ENCODE measurements at places on chromosomes 12 and 14.

- DNase-seq, result no peak
Observed at GRCh38 chr12:49198431-49199155, 9.7 kb upstream of the TUBA1A start.

GRCh38 chr14:58849601-58850000 is 211.8 kb downstream of the DACT1 start:
- DNase-seq, result no peak

GRCh38 chr12:42670719-42671118 is 81.2 kb upstream of the PRICKLE1 start:
- no peak for DNase-seq

DNA sequence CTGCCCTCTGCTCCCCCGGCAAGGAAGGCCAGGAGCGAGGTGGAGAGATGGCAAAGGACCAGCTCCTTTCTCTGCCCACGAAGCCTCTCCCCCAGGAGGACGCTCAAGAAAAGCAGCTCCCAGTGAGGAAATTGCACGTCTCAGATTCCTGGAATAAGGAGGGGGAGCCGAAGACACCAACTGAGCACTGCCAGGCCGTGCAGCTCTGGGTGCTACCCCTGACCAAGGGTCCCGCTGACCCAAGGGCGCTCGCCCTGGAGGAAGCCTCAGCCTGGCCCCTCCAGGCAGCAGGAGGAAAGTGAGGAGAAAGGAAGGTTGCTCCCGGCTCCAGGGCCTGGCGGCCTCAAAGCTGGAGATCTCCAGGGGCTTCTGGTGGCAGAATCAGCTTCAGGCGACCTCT is 174.1 kb upstream of the SFSWAP start:
- DNase-seq, result no peak

GRCh38 chr12:100919116-100919515 is 124.5 kb downstream of the ANO4 start:
- no peak for DNase-seq

Measured in CD4-positive, alpha-beta T cell treated with Interleukin-15 for 4 hours (primary cell).